ENCODE measurements at places on chromosomes 7 and 10.

- DNase-seq: no peak
These were observed 645.7 kb downstream of the ANKRD7 start for GRCh38 chr7:118870187-118870586.

DNA sequence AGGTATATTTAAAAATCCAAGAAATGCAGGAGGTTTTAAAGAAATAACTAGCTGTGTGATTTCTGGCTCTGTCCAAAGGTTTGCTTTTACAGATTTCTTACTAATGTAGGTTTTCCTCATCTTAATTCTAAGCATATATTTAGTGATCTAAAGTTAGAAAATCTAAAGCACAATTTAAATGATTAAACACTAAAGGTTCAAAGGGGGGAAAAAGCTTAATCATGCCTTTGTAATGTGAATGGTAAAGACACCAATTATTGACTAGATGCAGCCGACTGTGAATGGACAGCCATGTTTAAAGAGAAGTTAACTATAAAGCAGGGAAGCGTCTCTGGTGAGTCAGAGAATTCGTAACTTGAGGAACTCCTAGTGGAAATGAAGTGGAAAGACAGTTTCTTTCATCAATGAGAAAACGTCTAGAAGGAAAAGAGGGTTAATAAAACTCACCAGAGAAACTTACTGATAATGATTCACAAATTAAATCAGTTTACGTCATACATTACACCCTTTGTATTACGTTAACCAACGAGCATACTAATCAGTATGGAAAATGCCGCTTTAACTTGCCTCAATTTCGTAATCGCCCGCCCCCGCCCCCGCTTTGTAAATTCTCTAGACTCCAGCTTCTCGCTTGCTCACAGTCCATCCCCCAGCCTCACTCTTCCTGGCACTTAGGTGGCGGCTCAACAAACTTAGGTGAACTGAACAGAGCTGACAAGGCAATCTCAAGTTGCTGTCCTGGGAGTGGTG, 1.1 kb upstream of the HBP1 start:
- DNase-seq: no peak

DNA sequence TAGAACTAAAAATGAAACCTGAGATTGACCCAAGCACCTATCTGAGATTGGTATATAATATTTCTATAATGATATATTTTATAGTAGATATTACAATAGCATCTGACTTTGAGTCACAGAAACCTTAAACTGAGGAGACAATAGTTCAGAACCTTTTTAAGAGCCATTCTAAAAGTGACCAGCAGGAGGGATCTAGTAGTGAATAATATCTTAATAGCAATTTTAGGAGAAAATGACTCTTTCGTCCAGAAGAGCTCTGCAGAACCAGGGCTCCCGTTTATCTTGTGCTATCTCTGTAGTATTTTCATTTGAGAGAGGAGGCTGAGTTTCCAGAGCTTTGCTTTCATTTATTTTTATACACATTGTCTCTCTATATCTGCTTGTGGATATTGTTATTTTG, 68.1 kb downstream of the PODXL start:
- DNase-seq: no peak

- DNase-seq: no peak
These were observed 41.6 kb upstream of the FAM20C start for GRCh38 chr7:150811-151221.

DNA sequence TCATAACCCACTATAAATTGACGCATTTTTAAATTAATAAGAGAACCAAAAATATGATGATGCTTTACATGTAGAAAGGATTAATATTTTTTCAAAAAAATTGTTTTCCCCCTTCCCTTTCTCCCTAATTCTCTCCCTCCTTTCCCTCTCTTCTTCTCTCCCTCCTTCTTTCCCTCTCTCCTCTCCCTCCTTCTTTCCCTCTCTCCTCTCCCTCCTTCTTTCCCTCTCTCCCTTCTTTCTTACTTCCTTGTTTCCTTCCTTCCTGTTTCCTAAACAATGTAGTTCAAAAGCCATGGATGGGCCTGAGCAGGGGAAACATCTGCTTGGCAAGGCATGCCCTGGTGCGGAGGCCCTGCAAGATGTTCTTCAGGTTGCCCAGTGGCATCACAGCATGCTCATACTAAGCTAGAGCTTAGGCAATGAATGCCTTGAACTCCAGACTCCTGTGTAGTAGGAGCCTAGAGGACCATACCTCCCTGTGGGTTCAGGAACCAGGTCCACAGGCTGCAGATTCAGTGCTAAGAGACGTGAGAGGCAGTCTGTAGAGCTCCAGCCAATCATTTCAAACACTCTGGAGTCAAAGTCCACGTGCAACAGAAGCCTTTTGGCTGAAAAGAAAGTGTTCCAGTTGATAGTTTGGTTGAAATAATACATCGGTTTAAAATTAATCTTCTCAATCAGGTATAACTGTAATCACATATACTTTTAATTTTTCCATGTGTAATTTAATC, 20.1 kb upstream of the MRPS17 start:
- DNase-seq: no peak

DNA sequence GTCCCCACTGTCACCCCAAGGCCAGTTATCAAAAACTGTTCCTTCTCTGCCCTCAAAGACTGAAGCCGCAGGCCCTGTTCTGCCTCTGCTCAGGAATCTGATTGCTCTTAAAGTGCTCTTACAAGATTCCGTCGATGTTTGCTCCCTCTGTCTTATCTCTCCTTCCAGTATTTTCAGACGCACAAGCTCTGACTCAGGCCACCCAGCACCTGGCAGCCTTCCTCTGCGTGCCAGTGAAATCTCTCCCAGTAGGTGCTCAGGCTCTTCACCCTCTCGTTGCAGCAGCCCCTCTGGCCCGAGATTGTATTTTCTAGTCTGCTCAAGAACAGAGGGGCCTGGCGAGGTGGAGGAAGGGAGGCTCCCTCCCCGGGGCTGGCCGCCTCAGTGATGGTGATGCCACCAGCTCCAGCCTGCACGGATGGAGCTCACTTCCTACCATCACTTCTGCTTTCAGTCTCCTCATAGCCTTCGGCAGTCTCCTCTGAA, 276.2 kb downstream of the USP6NL start:
- no peak for DNase-seq
